Stimulated activated CD8-positive, alpha-beta memory T cell treated with anti-CD3 and anti-CD28 coated beads, Interleukin-7, amount 100 ng/mL, for 1 hour (primary cell): ENCODE measurements at places on chromosomes 16 and 17.

- DNase-seq, result no peak
Observed at GRCh38 chr17:19720210-19720475, 3.8 kb upstream of the SLC47A2 start.

DNA sequence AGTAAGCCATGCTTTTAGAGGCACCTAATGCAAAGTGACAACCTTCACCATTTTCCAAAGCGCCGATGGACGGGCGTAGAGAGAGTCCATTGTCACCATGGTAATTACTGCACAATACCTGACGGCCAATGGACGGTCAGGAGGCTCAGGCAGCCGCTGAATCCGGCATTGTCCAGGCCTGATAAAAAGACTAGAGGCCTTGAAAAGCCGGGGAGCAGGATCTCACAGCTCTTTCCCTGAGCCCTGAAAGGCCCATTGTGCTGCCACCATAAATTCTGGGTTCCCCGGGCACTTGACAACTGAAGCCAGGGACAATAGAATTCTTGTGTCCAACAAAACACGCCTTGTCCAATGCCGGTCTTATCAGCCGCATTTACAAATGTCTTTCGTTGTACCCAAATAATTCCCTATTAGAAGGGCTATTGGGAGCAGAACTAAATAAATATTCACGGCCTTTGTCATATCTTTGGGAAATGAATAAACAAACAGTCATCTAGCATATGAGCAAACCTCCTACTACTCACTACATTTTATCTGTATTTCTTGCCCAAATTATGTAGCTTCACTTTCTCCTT lies 62.4 kb downstream of the CDH11 start:
- no peak for DNase-seq

GRCh38 chr17:73984941-73985340 lies 218.5 kb upstream of the RPL38 start:
- no peak for DNase-seq

DNA sequence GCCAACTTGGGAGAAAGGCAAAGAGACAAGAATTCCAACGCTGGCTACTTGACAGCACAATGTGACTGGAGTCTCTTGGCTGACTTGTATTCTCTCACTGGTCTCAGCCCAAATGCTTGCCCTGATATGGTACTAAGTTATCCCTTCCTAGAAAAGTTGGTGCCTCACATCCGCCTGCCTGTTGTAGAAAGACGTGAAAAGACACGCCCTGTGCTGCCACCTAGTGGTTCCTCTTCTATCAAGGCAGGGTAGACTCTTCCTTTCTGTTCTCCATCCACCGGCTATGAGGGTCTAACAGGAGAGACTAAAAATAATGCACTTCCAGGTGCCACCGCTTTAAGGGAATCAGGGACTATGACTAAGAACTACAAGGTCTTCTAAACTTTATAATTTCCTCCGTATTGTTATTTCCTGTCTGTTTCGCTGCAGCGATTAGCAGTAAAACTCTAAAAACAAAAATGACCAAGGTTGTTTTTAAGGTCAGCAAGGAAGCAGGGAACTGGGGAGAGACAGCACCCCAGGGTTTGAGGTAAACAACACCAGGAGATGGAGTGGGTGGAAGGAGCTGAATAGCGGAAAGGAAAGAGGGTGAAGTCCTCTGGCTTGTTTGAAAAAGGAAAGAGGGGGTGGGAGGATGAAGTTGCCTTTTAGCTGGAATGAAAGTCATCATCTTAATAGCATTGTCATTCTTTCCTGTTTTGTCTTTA lies 109.5 kb downstream of the YPEL2 start:
- peak; percentile 69 for DNase-seq

DNA sequence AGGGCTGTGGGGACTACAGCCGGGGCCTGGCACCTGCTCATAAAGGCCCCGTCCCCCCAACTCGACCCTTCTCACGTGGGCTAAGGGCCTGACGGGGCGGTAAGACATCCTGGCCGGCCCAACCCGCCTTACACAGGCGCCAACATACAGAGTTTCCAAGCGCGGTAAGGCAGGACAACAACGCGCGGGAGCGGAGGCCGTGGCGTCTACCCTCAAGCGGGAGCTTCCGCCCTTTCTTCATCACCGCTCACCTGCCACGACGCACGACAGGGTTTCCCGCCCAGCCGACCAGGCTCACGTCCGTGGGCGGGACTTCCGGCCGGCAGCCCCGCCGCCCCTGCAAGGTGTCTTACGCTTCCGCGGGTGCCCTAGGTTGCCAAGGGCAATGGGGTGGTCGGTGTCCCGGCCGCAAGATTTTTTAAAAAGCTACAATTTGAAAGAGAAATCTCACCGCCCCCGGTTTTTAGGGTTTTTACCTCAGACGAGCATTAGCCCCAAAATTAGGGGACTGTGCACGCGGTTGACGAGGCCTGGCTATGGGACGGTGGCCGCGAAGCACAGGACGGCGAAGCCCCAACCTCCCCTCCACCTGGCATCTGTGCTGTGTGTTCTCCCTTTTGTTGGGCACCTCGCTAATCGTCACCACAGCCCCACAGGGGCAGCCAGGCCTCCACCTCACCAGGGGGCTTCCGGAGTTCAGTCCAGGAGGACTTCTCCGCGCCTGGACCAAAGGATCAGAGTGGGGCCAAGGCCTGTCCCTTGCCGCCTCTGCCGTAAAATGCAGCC lies at the start of gene TERB1:
Gene TERB1, minus strand, starts transcription at position 265 of the 786 bp plus-strand sequence. CDS start 4,786 bp downstream, outside the sequence.
- DNase-seq, result no peak

DNA sequence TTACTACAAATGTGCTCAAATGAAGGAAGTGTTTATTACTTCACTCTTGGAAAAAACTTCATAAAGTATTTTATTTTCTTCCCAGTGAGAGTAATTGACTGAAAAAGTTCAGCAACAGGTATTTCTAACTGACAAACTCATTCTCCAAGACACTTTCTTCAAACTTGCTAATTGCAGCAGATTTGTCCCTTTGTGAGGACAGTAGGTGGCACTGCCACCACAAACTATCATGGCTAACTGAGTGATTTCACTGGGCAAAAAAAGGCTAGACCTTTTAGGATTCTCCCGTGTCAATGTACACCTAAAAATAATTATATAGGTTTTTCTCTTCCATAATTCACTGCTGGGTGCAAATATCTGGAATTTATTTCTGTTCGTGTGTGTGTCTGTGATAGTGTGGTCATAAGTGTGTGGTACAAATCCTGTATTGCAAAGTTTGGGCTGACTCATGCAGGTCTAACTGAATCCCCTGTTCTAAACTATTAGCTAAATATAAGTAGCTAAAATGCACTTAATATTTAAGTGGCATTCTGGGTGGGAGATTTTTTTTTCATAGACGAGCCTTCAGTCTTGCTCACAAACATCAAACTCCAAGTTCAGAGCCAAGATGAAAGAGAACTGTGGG lies 3.9 kb downstream of the HS3ST3A1 start:
- no peak for DNase-seq

DNA sequence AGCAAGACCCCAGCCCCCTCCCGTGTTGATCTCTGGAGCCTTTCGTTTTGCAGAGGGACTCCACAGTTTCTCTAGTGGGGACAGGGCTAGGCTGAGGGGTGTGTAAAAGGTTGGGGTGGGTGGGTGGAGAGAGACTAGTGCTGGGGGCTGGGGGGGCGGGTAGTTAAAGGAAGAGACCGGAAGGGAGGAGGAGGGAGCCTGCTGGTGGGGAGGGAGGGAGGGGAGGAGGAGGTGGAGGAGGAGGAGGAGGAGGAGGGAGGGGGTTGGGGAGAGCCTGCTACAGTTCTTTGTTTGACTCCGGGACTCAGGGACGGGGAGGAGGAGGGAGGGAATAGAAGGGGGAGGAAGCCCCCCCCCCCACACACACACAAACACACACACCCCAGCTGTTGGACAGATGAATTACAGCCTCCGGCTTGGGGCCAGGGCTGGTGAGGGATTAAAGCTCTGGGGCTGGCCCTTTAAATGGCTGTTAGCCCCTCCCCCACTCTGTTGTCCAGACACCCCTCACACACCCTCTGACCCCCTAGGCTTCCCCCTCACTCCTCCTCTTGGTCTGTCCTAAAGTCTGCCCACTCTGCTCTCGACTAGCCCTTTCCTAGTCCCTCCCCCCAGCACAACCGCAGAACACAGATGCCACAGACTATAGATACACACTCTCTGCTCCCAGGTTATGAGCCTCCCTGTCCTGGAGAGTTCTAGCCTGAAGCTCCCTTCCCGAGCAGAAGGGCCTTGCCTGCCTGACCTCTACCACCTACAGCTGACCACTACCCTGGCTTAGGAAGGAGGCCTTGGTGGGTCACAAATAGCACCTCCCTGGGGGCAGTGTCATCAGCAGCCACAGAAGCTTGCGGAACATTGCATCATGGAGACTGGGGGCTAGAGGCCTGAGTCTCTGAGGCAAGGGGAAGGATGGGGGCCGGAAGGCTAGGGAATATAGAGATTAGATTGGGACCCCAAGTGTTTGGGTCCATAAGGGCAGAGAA lies 4.4 kb downstream of the KDM6B start:
- no peak for DNase-seq

GRCh38 chr16:58062821-58063220 lies 37.3 kb downstream of the MMP15 start:
- no peak for DNase-seq

- DNase-seq, result no peak
Observed at GRCh38 chr17:1931844-1932579, 93.1 kb downstream of the RTN4RL1 start.

DNA sequence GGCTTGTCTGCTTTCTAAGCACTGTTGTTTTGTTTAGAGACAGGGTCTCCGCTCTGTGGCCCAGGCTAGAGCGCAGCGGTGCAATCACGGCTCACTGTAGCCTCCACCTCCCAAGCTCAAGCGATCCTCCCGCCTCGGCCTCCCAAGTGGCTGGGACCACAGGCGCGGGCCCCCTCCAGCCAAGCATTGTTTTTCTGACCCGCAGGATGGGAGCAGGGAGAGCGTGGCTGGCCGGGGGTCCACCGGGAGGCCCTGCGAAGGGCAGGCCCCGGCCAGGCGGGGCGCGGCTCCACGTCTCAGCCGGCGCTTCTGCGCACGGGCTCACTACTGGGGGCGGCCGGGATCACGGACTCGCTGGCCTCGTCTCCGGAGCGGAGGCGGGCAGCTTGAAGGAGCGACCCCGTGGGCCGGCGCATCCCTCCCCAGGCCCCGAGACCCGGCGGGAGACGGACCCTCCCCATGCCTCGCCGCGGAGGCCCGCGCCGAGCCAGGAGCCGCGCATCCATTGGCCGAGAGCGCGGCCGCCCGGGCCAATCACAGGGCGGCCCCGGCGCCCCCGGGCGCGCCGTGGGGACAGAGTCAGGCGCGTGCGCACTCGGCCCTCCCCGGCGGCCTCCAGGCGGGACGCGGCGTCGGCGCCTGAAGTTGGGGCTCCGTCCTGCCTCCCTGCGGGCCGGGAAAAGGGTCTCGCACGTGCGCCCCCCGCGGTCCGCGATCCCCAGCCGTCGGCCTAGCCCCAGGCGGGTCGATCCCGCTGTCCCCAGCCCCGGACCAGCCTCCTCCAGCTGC lies 24.9 kb downstream of the ACTG1 start:
- peak; percentile 67 for DNase-seq

DNA sequence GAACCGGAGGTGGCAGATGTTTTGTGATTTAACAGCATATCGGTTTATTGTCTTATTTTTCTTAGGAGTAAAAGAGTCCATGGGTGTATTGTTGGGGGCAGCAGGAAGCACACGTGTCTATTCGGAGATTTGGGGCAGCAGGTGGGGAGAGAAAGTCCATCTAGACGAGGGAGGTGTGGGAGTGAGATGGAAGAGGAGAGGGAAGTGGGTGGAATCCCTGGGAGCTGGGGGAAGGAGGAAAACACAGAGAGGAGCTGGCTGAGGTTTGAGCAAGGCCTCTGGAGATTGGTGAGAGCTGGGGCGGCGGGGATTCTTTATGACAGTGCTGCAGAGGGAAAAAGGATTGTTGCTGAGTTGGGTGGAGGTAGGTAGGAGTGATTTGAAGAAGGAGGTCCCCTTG lies 72.1 kb downstream of the PRKCB start:
- DNase-seq, result no peak

- no peak for DNase-seq
Observed at GRCh38 chr17:37094391-37094790, 145.6 kb downstream of the AATF start.

DNA sequence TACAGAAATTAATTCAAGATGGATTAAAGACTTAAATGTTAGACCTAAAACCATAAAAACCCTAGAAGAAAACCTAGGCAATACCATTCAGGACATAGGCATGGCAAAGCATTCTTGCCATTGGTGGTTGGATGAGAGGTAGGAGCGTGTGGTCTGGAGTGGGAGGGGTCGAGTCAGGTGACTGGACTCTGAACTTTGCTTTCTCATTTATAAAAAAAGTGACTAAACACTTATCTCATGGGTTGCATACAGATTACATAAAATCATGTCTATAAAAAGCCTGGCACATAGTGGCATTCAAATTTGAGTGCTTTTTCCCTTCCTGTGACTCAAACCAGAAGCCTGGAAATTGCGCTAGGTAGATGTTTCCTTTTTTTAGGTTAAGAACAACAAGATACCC lies 159.7 kb upstream of the SHISA6 start:
- no peak for DNase-seq

- no peak for DNase-seq
Observed at GRCh38 chr17:72977771-72978417, 114.6 kb downstream of the SLC39A11 start.

DNA sequence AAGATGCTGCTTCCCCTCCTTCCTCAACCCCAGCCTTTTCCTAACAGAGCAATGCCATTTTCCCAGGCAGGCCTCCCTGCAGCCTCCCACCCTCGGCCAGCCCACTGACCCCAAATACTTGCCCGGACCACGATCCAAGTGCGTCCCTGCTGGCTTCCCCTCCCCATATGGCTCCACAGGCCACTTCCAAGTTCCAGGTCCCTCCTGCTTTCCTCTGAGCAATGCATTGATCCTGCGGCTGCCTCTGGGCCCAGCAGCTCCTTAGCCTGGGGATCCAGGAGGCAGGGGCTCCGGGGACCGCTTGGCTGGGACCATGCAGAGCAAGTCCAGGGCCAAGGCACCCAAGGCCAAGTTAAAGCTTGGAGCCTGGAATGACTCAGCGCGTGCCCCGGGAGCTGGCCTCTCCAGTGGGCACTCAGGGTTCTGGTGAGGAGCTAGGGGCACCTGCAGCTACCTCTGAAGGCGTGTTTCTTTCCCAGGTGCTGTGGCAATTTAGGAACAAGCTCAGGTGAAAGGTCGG lies 51.9 kb upstream of the ENPP7 start:
- DNase-seq, result no peak

DNA sequence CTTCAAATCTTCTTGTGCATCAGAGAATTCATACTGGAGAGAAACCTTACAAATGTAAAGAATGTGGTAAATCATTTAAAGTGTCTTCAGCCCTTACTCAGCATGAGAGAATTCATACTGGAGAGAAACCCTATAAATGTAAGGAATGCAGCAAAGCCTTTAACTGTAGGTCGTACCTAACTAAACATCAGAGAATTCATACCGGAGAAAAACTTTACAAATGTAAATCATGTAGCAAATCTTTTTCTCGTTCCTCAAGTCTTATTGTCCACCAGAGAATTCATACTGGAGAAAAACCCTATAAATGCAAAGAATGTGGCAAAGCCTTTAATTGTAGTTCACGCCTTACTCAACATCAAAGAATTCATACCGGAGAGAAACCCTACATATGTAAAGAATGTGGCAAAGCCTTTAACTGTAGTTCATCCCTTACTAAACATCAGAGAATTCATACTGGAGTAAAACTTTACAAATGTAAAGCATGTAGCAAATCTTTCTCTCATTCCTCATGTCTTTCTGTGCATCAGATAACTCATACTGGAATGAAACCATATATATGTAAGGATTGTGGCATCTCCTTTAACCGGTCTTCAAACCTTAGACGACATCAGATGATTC lies 118.5 kb upstream of the ZNF267 start:
- DNase-seq, result no peak

- no peak for DNase-seq
Observed at GRCh38 chr17:81459224-81459623, 53.4 kb downstream of the ACTG1 start.
